Natural killer cell (primary cell): ENCODE measurements at places on chromosomes 3 and 15. TPM values are rescaled to one million over a fixed set of nuclear protein-coding genes. Genes with fewer than 3 reads are reported as not detected.

SLC24A1 gene
- 12.5 TPM for total RNA-seq

GABRR3 gene
- total RNA-seq: not detected

- no peak overlapping the region for H3K27ac ChIP-seq
- H3K4me1 ChIP-seq: no peaks in the 10 kb centered on the region
- peaks cover 2% of the 10 kb centered on the region for H3K36me3 ChIP-seq
- H3K4me3 ChIP-seq: no peak overlapping the region
- no peaks in the 10 kb centered on the region for H3K27me3 ChIP-seq
Observed at GRCh38 chr3:129867506-129868124, 25.9 kb downstream of the TMCC1 start.

DNA sequence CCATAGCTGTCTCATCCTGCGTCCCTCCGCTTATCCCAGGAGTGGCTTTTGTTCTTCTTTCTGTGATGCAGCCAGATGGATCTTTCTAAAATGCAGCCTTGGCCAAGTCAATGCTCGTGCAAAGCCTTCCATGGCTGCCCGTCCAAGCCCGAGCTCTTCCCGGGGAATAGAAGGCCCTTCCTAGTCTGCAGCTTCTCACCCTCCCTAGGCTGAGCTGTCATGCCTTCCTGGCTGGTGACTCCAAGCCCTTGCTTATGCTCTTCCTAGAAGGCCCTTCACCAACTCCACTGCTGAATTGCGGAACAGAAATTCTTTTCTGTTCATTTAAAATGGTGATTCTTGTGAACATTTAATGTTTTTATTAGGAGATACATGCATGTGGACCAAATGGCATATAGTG lies 95.9 kb downstream of the SMAD6 start:
- no peaks in the 10 kb centered on the region for H3K4me1 ChIP-seq
- H3K27ac ChIP-seq: no peak overlapping the region
- DNase-seq: no peak

DNA sequence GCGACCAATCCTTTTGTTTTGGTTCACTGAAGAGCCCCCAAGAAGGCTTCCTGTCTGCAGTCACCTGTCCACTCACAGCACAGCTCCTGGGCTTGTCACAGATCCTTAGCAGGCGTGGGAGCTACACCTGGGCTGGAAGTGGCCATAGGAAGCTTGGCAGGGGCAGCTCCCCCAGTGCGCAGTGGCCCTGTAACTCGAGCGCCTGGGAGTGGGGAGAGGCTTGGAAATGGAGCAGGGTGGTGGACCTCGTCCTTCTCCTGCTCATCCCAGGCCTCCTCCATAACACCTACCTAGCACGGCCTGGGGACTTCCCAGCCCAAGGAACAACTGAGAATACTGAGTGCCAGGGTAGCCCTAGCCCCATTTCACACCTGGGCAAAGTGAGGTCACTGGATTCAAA lies 19.3 kb upstream of the TGM5 start:
- H3K4me1 ChIP-seq: no peaks in the 10 kb centered on the region
- no peak overlapping the region for H3K4me3 ChIP-seq
- no peak for DNase-seq
- H3K36me3 ChIP-seq: no peaks in the 10 kb centered on the region
- no peaks in the 10 kb centered on the region for H3K27me3 ChIP-seq
